Right renal cortex interstitium (tissue), 3 donors: ENCODE measurements at places on chromosomes 7 and 10.

DNA sequence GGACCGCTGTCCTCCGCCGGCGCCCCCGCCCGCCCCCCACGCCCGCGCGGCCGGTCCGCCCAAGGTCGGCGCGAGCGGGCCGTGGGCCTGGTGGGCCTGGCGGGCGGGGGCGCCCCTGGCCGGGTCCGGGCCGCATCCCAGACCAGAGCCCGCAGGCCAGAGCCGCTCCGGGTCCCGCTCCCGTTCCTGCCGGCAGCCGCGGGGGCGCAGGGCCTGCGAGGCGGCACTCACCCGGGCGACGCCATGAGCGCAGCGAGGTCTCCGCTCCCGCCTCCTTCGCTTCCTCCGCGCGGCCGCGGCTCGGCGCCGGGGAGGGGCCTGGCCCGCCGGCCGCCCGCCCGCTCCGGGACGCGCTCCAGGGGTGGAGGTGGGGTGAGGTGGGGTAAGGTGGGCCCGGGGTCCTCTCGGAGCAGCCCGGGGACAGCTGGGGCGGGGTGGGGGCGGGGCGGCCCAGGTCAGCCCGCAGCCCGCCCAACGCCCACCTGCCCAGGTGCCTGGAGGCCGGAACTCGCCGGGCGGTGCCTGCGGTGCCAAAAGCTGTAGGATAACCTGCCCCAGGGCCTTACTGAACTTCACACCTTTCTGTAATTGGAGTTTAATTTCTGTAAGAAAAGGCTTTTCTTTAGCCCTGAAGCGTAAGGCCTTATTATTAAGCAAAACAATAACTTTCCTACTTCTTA is at the start of gene URGCP:
Gene URGCP, minus strand, starts transcription at position 266 of the 680 bp plus-strand sequence. Its CDS starts 21 bp downstream, at position 245.
- no peak for DNase-seq

DNA sequence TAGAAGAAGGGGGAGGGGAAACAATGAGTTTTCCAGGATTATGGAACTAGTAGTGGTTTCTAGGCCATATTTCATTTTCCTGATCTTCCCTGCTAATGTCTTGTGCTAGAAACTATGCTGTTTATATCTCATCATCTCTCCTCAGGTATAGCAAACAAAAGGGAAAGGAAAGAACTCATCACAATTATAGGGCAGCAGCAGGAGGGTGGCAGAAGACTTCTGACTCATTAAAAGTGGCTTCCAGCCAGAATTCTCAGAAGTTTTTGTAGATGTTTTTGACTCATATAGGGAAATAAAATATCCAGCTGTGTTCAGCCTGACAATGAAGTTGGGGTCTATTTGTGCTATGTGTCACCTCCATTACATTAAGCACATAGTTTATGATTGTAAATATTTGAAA is 6.5 kb downstream of the AHR start:
- DNase-seq = no peak

DNA sequence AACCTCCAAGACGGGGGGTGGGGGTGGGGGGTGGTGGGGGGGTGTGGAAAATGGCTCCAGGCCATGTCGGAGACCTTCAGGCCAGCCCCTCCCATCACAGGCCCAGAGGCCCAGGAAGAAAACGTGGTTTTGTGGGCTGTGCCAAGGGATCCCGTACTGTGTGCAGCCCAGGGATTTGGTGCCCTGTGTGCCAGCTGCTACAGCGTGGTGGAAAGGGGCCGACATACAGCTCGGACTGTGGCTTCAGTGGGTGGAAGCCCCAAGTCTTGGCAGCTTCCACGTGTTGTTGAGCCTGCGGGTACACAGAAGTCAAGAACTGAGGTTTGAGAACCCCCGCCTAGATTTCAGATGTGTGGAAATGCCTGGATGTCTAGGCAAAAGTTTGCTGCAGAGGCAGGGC is 259.7 kb downstream of the HGF start:
- no peak for DNase-seq

DNA sequence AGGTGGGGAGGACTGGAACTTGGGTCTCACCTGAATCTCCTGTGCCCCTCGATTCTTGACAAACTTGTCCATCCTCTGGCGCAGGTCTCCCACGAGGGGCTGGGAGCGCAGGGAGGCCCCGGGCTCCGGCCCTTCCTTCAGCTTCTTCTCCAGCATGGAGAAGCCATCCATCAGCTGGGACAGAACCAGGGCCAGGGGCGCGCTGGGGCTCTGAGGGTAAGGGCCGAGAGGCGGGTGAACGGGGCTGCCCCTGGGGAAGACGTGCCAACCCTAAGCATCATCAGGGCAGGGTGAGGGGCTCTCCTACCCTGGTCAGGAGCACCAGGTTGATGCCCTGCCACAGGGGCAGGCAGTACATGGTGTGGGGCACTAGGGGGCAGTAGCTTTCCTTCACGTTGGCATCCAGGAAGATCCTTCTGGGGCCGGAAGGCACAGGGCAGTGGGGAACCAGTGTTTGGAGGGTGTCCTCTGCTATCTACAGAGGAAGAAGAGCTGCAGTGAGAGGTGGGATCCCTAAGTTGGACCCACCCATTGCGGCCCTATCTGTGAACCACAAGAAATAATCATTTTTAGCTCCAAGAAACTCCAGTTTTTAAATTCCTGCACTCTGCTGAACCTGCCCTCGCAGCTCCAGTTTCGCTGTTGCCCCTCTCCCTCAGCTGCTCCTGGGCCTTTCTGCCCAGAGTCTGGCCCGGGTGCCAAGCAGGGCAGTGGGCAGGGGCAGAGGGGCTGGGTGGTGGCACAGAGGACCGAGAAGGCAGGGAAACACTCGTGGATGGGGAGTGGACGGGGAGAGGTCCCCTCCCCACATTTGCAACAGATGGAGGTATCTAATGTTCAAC is 10.8 kb upstream of the PYROXD2 start:
- no peak for DNase-seq

DNA sequence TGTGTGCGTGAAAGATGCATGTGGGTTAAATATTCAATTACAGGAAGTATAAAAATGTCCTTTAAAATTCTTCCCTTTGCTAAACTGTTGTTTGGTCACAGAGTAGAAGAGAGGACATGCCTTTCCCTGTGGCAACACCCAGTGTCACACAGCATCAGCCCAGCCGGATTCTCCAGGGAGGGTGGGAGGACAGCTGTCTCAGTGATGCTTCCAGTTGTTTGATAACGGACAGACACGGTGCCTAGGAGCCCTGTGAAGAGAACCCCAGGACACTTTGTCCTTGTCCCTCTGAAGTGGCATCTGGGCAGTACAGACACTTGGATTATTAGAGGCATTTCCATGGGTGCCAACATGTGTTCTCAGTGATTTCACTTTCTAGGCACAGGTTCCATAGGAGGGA is 306.6 kb upstream of the LRGUK start:
- DNase-seq = no peak

DNA sequence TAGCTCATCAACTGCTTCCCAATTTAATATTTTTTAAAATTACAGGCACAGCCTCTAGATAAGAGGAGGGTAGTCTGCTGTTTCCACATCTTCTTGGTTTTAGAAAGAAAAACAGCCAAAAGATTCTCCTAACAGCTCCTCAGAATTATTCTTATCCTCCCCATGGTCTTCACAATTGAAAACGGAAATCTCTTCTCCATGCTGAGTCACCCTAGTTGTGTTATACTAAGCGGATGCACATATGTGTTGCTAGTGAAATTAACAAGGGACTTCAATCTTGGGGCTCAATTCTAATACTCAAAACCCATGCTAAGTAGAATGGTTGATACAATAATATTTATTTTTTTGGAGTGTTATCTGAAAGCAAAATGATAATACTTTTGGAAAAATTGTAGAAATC is 71.9 kb upstream of the NPY start:
- DNase-seq = no peak

GRCh38 chr10:73296946-73297345 is 44.5 kb upstream of the MRPS16 start:
- DNase-seq = no peak
